Dermis microvascular lymphatic vessel endothelial cell (primary cell): ENCODE measurements at places on chromosomes 3 and 15. TPM values are rescaled to one million over a fixed set of nuclear protein-coding genes. Genes with fewer than 3 reads are reported as not detected.

The MRPS22 gene
- 47.0 and 64.1 TPM in 2 replicates for total RNA-seq

The IFRD2 gene
- 117 and 130 TPM in 2 replicates for total RNA-seq

The HHLA2 gene
- total RNA-seq, result not detected in 2 replicates

The PTX3 gene
- 219 and 387 TPM in 2 replicates for total RNA-seq

The SLC38A3 gene
- under 0.01 TPM in 2 replicates for total RNA-seq

The P4HTM gene
- total RNA-seq, result 4.5 and 4.7 TPM in 2 replicates

The CCR8 gene
- not detected in 2 replicates for total RNA-seq

The ZKSCAN7 gene
- 1.4 and 2.0 TPM in 2 replicates for total RNA-seq

The EEF1AKMT4 gene
- 3.5 and 4.7 TPM in 2 replicates for total RNA-seq
